ENCODE measurements at places on chromosomes 7 and 10.

GRCh38 chr7:47351233-47352154 lies 230.4 kb downstream of the TNS3 start:
- no peak for DNase-seq

- no peak for DNase-seq
These were observed 1241.7 kb downstream of the GATA3 start for GRCh38 chr10:9296190-9296589.

DNA sequence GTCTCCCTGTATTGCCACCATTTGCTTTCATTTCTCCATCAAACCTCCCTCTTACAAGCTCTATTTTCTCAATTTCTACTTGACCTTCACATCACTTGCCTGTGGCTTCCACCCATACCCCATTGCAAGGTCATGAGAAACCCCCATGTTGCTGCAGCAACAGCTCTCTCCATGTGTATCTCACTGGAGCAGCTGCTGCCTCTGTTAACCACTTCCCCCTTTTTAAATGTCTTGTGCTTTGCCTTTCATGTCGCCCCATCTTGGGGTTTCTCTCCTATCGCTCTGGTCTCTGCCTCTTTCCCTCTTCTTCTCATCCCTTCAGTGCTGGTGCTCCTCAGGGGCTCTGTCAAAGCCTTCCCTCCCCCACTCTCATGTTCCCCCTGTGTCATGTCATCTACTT lies 148.8 kb downstream of the CHN2 start:
- no peak for DNase-seq

GRCh38 chr7:52325237-52325636 lies 710.2 kb upstream of the POM121L12 start:
- DNase-seq = no peak
